D721Med (cell line): ENCODE measurements at places on chromosomes 16 and 17.

- DNase-seq = no peak
Observed at GRCh38 chr16:86080131-86080875, 181.3 kb downstream of the IRF8 start.

- no peak for DNase-seq
Observed at GRCh38 chr17:3730881-3731429, 7.3 kb downstream of the HASPIN start.

GRCh38 chr17:75468779-75469373 lies 12.4 kb downstream of the TMEM94 start:
- no peak for DNase-seq

- DNase-seq = peak; percentile 97
Observed at GRCh38 chr17:40358323-40359038, 6.1 kb downstream of the GJD3 start.

DNA sequence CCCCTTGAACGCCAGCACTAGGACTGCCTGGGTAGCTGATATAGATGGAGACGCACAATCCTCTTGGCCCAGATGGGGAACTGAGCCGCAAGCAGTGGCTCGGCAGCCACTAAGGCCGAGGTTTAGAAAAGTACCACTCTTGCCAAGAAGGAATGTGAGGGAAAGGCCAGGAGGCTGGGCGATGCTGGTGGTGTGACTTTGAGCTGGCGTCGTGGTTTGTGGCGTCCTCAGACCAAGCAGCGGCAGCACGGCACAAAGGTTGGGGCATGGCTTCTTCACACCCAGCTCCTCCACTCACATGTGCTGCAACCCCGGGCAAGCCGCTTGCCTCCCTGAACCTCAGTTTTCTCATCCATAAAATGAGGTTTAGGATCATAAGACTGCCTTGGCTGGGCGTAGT lies 15.6 kb downstream of the DCAKD start:
- no peak for DNase-seq

- DNase-seq = no peak
Observed at GRCh38 chr17:60142872-60143499, 6.8 kb upstream of the CA4 start.

GRCh38 chr16:71507061-71507460 lies 17.9 kb upstream of the ZNF19 start:
- DNase-seq = no peak

DNA sequence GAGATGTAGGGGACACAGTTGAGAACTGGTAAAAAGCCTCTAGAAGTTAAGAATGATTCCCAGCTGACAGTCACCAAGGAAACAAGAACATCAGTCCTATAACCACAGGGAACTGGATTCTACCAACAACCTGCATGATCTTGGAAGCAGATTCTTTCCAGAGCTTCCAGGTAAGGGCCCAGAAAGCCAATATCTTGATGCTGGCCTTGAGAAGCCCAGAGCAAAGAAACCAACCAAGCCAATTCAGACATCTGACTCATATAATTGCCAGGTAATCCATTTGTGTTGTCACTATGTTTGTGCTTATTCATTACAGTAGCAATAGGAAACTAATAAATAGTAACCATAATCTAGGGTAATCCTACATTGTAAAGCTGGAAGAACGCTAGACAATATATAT lies 81.6 kb downstream of the CACNG1 start:
- DNase-seq = no peak

GRCh38 chr17:80476877-80477646 lies 655 bp upstream of the NPTX1 start:
- no peak for DNase-seq

GRCh38 chr16:55498101-55498500 lies 10.8 kb upstream of the LPCAT2 start:
- no peak for DNase-seq

- DNase-seq = no peak
Observed at GRCh38 chr17:75205793-75206163, 299 bp downstream of the NUP85 start.

- DNase-seq = no peak
Observed at GRCh38 chr16:17496891-17497290, 26.1 kb upstream of the XYLT1 start.

- no peak for DNase-seq
Observed at GRCh38 chr17:4969047-4969550, 1.5 kb upstream of the SPAG7 start.

GRCh38 chr17:68248199-68248825 lies 469 bp downstream of the AMZ2 start:
- no peak for DNase-seq

GRCh38 chr16:30637944-30638343 lies 12.8 kb upstream of the PRR14 start:
- no peak for DNase-seq

- DNase-seq = no peak
Observed at GRCh38 chr17:60174035-60174434, 24.3 kb downstream of the CA4 start.

- no peak for DNase-seq
Observed at GRCh38 chr17:40415390-40415789, 2.3 kb downstream of the TOP2A start.

- no peak for DNase-seq
Observed at GRCh38 chr16:12958366-12958765, 57.0 kb downstream of the SHISA9 start.

GRCh38 chr16:65224471-65224870 lies 102.6 kb upstream of the CDH11 start:
- no peak for DNase-seq

GRCh38 chr16:63745456-63745855 lies 1376.4 kb downstream of the CDH11 start:
- no peak for DNase-seq

GRCh38 chr17:33647956-33648355 lies 354.9 kb upstream of the ASIC2 start:
- DNase-seq = no peak

- DNase-seq = peak; percentile 88
Observed at GRCh38 chr16:89289428-89290395, 72.2 kb downstream of the ZNF778 start.

- no peak for DNase-seq
Observed at GRCh38 chr17:15912416-15912955, 32.4 kb upstream of the ADORA2B start.

DNA sequence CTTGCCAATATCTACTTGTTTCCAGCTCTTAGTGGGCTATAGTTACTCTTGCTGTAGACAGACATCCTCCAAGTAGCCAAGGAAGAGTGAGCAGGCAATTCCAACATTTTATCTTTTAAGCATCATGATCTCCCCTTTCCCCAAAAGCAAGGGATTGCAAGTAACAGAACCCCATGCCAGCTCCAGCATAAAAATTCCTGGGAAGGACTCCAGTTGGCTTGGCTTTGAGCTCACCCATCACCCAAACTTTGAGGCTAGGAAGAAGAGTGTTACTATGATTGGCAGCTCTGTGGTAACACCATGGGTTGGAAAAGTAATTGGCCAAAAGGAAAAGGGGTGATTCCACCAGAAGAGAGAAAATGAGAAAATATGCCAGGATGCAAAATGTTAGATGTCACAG lies 1086.4 kb upstream of the RBFOX1 start:
- DNase-seq = no peak

- no peak for DNase-seq
Observed at GRCh38 chr17:66406701-66407644, 104.6 kb downstream of the PRKCA start.

GRCh38 chr17:66620528-66620927 lies 214.4 kb upstream of the CACNG5 start:
- no peak for DNase-seq

- DNase-seq = no peak
Observed at GRCh38 chr17:12457493-12457892, 208.2 kb upstream of the MYOCD start.

- no peak for DNase-seq
Observed at GRCh38 chr17:46001390-46002310, 2.6 kb downstream of the STH start.

GRCh38 chr17:52079496-52079895 lies 79.0 kb downstream of the CA10 start:
- DNase-seq = no peak

DNA sequence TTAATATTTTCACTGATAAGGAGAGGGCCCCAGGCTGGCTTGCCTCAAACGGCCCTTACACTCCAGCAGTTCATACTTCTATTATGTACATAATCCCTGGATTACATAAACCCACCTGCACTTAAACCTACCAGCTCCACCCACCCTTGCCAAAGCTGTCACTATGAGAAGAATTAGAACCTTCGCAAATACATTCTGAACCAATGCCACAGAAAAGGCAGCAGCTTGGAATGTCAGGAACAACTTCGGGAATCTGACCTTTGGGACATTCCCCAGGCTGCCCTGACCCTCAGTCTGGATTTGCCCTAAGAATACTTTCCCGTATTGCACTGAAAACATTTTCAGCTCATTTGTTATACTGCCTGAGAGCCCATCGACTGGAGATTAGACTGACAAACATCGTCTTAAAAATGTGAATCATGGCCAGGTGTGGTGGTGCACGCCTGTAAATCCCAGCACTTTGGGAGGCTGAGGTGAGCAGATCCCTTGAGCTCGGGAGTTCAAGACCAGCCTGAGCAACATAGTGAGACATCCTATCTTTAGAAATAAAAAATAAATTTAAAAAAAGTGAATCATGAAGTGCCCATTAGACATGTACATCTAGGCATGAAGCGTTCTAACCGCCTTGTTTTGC lies 21.0 kb upstream of the SEC14L1 start:
- peak; percentile 57 for DNase-seq

- DNase-seq = no peak
Observed at GRCh38 chr16:84547546-84548061, 43.1 kb upstream of the MEAK7 start.

- DNase-seq = no peak
Observed at GRCh38 chr17:57447357-57447989, 191.2 kb downstream of the MSI2 start.

DNA sequence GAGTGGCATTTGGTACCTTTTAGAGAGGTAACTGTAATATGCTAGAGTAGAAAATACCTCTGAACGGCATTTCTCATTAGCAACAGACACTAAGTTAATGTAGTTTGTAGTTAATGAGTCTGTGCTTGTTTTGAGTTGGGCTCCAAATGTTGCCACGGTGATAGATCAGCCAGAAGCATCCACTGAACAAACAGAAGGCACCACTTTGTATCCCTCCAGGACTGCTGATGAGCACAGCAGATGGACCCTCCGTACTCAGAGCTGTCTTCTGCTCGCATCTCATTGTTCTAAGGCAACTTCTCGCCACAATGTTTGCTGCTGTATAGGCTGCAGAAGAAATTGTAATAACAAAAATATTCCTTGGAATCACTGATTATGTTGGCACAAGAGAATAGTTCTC lies 56.1 kb downstream of the TNRC6C start:
- no peak for DNase-seq

GRCh38 chr16:12758031-12758669 lies 45.5 kb downstream of the CPPED1 start:
- no peak for DNase-seq

GRCh38 chr16:89026121-89026612 lies 49.2 kb upstream of the CBFA2T3 start:
- no peak for DNase-seq
